ENCODE measurements at places on chromosomes 5 and 9.

DNA sequence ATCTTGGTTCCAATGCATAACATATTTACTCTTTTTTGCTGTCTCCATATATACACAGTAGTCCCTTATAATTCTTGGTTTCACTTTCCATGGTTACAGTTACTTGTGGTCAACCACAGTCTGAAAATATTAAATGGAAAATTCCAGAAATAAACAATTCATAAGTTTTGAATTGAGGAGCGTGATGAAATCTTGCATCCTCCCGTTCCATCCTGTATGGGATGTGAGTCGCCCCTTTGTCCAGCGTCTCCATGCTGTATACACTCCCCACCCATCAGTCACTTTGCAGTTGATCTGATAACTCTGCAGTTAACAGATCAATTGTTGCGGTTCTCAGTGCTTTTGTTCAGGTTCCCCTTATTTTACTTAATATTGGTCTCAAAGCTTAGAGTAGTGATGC lies 11.5 kb upstream of the FAF2 start:
- no peak for DNase-seq

DNA sequence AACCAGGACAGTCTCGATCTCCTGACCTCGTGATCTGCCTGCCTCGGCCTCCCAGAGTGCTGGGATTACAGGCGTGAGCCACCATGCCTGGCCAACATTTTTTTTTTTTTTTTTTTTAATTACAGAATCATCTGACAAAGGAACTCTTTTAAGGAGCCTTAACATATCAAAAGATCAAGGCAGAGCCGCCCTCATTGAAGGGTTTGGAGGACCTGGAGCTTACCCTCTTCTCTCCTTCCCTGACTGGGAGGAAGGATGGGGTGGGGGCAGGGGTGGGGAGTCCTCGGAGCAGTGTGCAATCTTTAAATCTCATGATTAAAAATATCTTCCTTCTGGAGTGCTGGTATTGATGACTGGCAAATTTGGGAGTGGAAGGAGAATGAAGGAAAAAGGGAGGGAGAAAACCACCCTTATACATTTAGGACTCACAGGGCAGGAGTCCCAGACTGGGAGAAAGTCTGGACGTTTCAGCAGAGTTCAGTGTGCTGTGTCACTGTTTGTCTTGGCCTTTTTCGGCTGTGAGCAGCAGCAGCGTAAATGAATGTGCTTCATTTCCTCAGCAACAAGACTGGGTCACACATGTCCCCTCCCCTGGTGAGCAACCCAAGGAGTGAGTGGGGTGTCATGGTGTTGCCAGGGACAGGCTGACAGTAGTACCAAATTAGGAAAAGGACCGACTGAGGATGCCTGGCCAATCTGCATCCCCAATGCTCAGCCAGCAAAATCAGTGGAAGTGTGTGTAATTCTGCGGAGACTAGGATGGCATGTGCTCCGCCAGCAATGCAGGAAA lies 115.3 kb upstream of the BNC2 start:
- DNase-seq: no peak

DNA sequence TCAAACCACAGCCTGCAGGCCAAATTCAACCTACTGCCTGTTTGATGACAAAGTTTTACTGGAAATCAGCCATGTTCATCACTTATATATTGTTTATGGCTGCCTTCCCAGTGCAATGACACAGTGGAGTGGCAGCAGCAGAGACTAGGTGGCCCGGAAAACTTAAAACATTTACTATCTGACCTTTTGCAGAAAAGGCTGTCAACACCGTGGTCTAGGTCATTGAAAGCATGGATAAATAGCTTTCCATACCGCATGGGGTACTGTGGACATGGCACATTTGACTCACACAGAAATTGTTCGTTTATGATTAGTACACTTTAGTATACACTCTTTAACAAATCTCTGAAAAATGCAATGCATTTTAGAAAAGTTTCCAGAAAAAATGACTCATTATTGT lies 298.3 kb upstream of the EFNA5 start:
- no peak for DNase-seq

- DNase-seq: no peak
Observed at GRCh38 chr9:582775-583174, 258.7 kb upstream of the DMRT1 start.

DNA sequence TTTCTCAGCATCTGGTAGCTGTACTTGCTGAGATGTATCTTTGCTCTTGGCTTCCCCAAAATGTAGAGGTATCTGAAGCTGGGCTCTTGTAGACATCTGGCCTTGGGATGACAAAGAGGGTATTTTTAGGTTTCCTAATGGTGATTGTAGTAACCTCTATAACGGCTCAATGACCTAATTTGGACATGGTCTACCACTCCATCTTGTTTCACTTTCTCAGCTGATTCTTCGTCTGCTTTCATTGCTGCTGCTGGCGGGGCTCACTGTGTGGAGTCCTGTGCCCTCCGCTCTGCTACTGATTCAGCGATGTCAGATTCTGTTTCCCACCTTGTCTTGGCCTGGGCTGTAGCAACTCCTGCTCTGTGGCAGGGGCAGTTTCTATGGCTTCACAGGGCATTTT lies 12.7 kb upstream of the MARCHF11 start:
- DNase-seq: no peak

DNA sequence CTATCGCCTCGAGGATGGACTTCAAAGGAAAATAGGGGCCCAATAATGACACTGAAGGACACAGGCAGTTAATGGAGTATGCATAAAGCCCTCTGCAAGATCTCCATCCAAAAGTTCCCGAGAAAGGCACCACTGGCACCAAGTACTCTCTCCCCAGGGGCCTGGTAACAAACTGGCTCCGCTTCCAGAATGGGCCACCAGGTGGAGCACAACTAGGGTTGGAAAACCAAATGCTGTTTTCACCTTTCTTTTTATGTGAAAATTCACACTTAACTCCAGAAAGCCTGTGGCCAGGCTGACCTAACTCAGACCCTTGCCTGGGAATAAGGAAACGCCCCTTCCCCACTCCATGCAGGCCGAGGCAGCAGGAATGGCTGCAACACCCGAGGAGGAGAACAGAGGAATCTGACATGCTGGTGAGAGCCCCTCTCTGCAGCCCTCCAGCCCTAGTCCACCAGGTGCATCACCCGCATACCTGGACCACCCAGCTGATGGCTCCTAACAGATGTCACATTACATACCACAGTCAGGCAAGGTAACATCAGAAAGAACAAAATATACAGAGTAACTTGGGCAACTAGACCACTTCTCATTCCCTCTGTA lies 42.8 kb downstream of the CAMSAP1 start:
- peak; percentile 78 for DNase-seq

DNA sequence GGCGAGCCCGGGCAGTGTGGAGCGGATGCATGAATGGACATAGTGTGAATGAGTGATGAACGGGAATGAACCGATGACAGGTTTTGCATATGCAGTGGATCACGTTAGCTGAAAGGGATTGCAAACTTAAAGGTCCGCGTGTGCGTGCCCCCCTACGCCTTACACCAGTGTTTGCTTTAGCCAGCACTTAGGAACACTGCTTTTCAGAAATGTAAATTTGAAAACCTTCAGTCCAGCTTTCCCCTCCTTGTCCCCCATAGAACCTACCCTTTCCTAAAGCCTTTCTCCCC lies 692 bp downstream of the PSAT1 start:
- DNase-seq: no peak

- no peak for DNase-seq
Observed at GRCh38 chr5:178740921-178741320, 10.5 kb upstream of the ZNF354A start.

GRCh38 chr9:75169623-75170022 lies 81.3 kb downstream of the OSTF1 start:
- DNase-seq: no peak

DNA sequence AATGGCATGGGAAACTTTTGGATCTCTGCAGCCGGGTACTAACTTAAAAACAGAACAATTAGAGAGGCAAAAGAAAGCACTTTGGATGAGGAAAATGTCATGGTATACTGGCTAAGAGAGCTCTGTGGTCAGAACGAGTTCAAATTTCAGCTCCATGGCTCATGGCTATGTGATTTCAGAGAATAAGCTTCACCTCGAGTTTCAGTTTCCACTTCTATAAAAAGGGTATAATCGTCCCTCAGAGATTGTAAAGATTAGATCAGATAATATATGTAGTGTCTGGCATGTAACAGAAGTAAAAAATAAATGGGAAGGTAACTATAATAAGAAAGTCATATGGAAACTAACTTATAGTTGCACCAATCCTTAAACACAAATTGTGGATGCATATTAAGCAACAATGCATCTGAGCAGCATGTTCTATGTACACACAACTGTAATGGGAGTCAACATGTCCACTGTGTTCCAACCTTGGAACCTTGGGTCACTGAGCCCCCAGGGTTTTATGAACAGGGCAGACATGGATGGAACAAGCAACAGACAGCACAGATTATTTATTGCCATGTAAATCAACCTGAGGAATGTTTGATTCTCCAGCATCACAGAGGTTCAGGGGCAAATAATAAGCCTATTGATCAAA lies 145.4 kb downstream of the MAPKAP1 start:
- DNase-seq: no peak

DNA sequence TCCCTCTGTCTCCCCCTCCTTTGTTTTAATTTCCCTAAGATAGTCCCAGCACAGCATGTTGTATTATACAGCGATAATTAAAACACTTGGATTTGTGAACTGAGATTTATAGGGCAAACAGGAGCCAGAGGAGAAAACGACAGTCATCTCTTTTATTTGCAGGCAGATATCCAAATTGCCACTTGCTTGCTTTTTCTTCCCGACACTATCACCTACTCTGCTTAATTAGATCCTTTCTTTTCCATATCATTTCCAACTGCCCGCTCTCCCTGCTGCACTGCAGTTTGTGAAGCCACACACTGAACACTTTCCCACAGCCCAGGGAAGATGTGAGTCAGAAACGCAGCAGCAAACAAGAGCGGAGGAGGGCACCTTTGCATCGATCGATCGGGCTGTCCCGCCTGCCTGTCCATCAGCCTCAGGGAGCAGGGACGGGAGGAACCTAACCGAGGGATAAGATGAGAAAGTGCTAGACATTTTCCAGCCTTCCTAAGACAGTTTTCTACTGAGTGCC lies 35.8 kb upstream of the SPRY4 start:
- peak; percentile 94 for DNase-seq

- no peak for DNase-seq
Observed at GRCh38 chr5:150404121-150404520, 8.6 kb downstream of the CD74 start.

DNA sequence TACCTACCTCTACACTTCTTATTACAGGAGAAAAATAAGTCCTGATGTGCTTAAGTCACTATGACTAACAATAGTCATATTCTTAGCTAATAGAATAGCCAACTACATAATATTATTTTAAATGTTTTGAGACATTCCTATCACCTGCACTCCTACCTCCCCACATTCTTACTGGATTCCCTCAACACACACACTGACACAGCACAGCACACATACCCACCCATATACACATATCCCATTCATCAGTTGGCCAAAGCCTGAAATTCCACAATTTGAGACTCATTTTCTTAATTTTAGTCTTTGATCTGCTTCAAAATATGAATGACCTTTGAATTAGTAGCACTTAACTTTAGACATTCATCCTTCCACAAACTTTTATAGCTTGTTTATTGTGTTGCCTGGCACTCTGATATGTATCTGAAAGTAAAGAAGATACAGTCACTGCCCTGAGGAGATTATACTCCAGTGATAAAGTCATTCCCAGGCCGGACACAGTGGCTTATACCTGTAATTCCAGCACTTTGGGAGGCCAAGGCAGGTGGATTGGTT lies 168.3 kb upstream of the RASA1 start:
- peak; percentile 52 for DNase-seq

DNA sequence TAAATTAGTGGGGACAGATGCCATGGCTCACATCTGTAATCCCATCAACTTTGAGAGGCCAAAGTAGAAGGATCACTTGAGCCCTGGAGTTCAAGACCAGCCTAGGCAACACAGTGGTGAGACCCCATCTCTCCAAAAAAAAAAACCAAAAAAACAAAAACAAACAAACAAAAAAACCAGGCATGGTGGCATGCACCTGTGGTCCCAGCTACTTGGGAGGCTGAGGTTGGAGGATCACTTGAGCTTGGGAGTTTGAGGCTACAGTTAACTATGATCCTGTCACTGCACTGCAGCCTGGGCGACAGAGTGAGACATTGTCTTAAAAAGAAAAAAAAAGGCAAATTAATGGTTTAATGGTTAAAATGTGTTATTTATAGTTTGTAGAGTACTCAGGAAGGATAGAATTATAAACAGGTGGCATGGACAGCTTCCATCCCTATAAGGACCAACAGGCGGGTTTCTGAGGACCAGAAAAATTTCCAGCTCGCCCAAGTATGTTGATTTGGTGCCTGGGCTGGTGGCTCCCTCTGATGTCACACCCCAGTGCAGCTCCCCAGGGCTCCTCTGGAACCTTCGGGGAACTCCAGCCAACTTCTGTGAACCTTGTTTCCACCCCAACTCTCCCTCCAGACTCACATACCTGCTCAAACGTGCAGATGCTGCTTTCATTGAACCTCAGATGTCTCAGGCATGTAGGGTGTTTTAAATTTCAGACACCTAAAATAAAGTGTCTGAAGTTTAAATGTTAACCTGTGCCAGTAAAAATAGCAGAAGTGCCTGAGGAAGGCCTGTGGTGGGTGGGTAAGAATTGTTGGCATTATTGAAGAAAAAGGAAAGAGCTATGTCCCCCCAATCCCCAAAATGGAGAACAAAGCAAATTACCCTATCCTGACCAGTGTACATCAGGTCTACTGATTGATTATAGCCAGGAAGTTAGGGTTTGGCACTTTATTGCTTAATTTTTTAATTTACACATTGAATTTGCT lies 69.0 kb downstream of the TRIO start:
- peak; percentile 20 for DNase-seq

DNA sequence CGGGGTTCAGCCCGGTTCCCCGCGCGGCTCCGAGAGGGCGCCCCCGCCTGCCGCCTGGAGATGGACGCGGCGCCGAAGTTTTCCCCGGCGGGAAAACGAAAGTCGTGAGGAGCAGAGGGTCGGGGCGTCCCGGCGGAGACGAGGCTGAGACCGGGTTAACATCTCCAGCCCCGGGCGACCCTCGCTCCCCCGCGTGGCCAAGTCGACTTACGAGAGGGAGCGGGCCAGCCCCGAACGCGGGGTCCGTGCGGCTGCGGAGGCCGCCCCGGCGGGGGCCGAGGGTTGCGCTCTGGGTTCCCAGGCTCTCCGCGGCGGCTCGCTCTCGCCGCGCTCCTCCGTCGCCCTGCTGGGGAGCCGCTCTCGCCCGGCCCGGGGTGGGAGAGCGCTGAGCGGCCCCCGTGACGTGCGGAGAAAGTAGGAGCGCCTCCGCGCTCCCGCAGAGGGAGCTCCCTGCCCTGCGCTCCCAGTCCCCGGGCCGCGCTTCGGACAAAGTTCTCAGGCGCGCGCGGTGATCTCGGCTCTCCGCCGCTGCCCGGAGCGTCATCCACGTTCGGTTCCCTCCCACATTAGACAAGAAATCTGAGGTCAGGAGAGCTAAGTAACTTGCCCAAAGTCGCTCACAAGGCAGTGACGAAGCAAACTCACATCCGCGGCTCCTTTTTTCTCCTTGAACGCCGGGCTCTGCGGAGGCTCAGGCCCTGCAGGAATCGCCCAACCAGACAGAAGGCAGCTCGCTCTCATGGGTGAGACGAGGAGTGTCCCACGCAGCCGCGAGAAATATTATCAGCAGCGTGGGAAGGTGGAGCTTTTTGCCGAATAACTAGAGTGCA lies 1.2 kb upstream of the GCNT4 start:
- peak; percentile 90 for DNase-seq

- DNase-seq: no peak
Observed at GRCh38 chr9:111058166-111058565, 19.9 kb upstream of the LPAR1 start.

GRCh38 chr5:102627315-102627714 lies 127.8 kb upstream of the PAM start:
- DNase-seq: no peak
